ENCODE measurements at places on chromosomes 1 and 21.

- peak; percentile 81 for DNase-seq
These were observed 4.0 kb downstream of the FGR start for GRCh38 chr1:27630859-27631491.

GRCh38 chr1:25699500-25700143 lies 83.0 kb downstream of the MAN1C1 start:
- DNase-seq, result no peak

GRCh38 chr21:17578162-17578561 lies 34.5 kb downstream of the BTG3 start:
- DNase-seq, result no peak

GRCh38 chr1:219188331-219188803 lies 14.7 kb downstream of the LYPLAL1 start:
- DNase-seq, result no peak

GRCh38 chr1:178354816-178355215 lies 141.9 kb downstream of the CLEC20A start:
- no peak for DNase-seq

DNA sequence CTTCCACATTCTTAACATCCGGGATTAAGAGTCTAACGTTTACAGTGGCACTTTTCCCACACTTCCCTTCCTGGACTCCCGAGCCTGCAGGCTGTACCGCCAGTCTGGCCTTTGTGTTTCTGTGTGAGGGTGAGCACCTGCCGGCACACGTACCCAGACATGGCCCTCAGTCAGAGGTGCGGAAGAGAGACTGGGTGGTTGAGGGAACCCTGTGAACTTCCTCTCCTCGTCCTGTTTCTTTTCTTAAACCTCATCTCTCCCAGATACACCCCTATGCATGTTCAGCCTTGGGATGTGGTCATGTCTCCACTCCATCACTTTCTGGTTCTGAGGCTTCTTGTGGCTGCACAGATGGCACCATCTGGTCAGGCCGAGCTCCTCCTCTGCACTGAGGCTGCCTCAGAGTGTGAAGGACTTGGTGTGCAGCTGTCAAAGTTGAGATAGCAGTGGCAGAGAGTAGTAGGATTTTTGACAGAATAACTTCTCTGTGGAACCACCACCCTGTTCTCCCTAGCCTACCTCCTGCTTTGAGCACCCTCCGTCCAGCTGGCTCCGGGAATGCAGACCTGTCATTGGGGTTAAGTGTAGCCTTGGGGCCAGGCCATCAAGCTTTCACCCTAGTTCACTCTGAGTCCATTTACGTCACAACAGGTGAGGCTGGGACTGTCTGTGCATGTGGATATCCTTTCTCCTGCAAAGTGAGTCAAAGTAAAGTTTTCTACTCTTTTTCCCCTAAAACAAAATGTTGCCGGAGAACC lies 31.4 kb downstream of the VASH2 start:
- no peak for DNase-seq

GRCh38 chr21:29072873-29073221 lies 601 bp downstream of the CCT8 start:
- DNase-seq, result no peak

DNA sequence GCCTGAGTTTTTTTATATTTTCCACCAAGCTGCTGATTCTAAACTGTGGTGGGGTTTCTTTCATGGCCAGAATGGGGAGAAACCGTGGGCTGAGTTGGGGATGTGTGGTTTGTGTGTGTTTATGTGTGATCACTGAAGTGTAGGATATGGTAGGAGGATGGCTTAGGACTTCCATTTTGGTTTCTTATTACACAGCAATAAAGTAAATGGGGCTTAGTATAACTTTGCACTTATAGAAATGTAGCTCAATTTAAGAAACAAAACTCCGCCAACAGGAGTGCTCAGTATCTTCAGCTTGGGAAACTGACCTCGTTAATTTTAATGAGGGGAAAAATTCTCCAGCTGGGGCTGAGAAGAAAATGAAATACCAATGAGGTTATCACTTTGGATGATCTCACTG lies 77.8 kb downstream of the PBX1 start:
- no peak for DNase-seq

DNA sequence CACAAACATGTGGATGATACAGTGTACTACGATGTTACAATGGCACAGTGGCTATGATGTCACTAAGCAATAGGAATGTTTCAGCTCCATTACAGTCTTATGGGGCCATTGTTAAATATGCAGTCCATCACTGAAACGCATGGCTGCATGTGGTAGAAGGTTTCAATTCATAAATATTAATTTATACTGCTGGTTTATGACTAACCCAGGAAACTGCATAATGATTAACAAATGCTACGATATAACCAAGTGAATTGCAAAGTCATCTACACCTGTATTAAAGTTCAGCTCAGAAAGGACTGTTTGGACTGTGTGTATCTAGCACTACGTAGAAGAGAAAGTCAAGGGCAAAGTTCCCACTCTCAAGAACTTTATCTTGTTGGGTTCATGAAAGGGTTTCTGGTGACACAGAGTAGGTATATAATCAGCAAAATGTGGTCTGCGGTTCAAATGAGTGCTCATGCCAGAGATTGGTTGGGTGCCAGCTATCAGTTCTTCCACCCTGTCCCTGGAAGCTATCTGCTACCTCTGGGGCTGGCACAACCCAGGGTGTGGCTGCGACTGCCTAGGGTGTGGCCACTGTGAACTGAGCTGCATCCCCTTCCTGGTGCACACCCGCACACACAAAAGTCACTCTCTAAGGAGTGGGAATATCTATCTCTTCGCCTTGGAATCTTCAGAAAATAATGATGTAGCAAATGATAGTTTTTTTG lies 14.8 kb downstream of the MGST3 start:
- DNase-seq, result no peak
